ENCODE measurements at places on chromosomes 2 and 18. TPM values are rescaled to one million over a fixed set of nuclear protein-coding genes. Genes with fewer than 3 reads are reported as not detected.

DNA sequence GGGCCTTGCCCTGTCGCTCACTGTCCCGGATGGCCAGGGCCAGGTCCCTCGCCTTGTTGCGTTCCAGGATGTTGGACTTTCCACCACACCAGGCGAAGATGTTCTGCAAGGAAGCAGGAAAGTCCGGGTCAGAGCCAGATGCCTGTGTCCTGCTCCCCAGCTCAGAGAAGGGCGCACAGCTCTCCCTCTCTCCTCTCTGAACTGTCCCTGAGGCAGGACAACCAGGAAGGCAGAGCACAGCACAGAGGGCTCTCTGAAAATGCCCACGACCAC, 11.0 kb downstream of the CAPG start:
- DNase-seq = no peak

DNA sequence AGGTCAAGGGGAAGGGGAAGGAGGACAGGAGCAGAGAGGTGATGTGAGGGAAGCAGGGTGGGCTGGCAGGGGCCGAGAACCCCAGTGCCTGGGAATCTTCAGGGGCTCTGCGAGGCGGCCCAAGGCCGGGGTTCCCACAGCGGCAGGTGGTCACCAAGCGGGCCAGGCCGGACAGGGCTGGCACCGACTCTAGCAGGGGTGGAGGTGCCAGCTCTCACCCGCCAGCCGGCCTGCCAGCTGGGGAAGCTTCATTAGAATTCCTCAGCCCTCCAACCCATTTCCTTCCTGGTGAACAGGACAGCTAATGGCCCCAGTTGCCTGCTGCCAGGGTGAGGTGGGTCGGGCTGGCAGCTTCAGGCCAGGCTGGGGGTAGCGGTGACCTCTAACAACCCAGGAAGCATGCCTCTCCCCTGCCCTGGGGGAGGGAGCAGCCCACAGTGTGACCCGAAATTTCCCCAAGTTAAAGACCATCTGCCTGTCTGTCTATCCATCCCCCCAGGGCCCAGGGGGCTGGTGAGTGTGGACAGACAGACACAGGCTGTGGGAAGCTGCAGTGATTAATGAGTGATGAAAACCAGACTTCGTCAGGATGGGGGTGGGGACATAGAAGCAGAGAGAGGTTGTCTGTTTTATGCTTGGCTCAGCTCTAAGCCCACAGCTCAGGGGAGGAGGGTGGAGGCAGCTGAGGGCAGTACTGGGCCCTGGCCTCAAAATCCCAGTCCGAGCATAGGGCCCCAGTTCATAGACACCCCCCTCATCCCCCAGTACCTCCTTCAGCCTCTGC, 144.1 kb downstream of the ZFP36L2 start:
- DNase-seq = no peak

DNA sequence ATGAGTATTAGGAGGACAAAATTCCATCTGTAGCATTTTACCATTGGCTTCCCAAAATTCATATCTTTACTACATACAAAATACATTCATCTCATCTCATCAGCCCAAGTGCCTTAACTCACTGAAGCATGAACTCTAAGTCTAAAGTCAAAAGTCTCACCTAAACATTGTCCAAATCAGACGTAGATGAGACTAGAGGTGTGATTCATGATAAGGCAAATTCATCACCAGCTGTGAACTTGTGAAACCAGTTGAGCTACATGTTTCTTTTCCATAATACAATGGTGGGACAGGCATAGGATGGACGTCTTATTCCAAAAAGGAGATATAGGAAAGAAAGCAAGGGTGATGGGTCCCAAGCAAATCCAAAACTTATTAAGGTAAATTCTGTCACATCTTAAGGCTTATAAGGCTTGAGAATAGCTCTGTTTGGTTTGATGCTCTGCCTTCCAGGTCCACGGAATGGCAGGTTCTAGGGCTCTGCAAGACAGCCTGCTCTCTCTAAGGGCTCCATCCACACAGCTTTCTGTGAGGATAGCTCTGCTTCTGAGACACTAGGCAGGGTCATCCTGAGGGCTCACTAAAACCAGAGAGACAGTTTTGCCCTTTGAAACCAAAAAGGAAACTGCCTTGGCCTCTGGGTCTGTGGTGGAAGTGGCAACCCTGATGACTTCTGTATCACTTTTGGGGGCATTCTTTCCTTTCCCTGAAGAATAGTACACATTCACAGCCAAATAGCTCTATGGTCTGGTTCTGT, 9.6 kb downstream of the IFIH1 start:
- no peak for DNase-seq

DNA sequence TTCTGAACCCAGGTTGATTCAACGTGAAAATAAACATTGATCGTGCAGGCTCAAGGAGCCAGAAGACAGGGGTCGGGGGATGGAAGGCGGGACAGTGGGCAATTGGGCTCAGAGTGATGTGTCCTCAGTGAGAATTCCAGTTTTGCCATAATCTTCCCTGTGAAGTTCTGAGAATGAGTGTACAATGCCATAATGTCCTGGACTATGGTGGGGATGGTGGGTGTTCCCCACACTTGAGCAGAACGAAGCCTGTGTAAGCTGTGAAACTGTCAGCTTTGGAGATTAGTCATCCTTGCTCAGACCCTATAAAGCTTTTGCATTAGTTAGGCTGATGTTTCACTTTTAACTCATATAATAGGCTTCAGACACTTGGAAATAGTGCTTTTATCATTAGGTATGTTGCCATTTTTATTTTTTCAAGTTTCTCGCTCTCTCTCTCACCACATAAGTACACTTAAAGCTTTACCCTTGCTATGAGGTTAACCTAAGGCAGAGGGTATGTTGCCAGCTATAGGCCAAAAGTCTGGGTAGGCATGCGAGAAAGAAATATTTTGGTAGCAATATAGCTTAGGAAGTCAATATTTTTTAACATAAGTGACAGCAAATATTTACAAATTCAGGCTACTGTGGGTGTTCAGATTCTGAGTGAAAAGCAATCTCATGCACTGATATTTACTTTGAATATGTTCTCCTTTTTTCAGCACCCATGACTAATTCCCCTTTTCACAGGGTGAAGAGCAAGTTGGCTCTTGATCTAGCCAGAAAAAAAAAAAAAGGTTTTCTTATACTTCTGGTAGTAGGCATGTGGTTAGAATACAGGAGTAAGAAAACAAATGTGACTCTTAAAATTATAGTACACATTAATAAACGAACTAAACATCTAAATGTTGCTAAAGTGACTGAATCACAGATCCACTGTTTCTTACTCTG, 47.2 kb downstream of the CDC42EP3 start:
- DNase-seq = no peak

DNA sequence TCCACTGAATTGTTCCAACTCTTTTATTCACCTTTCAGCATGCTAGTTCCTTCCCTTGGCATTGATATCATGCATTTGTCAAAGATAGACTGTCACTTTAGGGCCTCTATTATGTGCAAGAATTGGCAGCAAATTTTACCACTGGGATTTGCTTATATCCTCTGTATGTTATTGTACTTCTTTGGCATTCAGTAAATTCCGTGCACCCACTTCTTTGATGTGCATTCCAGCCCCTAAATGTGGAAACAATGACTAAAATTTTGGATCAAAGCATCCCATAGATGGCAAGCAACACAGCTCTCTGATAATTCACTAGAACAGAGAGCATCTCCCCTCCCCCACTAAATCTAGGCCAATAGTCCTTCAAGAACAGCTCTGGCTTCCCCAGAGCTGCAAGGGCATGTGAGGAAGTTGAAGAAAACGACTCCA, 399.0 kb upstream of the HNRNPA3 start:
- DNase-seq = no peak

Gene CARF
- 6.5 TPM for total RNA-seq

Gene GPAT2
- total RNA-seq = 11.0 TPM

Gene TDRD15
- total RNA-seq = 1.9 TPM

Gene NEDD4L
- total RNA-seq = 57.4 TPM
